ENCODE measurements at places on chromosomes 13 and 19.

DNA sequence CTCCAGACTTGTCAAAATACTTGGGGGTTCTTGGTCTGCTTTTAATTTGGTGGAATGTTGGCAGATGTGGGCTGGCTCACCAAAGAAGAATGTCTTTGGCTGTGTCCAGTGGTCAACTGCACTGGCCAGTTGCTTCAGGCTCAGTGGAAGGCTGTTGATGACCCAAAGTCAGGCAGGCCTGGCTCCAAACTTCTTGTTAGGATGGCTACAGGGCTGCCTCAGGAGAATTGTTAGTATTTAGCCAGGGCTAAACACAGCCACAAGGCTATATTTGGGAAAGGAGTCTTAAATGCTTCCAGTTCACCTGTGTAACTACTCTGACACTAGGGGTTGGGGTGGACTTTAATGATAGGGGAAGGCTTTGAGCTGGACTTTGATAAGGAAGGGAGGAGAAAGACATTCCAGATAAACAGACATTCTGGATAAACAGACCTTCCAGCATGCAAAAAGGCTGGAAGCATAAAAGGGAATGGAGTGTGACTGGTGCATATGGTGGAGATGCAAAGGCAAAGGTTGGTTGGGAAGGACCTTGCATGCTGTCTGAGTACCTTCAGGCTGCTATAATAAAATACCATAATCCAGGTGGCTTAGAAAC lies 116.8 kb downstream of the FOXO1 start:
- DNase-seq = no peak

- DNase-seq = no peak
Observed at GRCh38 chr19:4859697-4860096, 7.8 kb downstream of the PLIN3 start.

- DNase-seq = no peak
Observed at GRCh38 chr13:85332615-85333014, 466.6 kb downstream of the SLITRK6 start.

GRCh38 chr13:112995395-112996191 lies 26.6 kb downstream of the MCF2L start:
- DNase-seq = no peak

DNA sequence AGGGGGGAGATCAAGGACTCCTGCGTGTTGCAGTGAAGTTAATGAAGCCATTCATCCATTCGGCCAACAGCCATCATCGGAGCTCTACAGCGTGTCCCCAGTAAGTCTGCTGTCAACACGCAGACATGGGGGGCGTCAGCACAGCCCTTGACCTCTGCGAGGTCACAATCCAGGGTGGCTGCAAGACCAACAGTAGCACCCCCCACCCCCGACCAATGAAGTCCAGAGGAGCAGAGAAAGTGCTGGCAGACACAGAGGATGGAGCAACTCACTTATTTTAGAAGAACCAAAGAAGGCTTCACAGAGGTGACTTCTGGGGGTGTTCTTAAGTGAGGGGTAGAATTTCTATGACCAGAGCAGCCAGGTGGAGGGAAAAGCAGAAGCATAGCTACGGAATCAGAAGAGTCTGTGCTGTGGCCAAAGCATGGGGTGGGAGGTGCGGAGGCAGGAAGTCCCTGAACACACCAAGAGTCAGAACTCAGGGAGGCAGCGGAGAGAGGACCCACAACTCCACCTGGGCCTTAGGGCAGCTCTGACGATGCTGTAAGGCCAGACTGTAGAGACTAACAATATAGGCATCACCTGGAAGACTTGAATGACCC lies 185.4 kb downstream of the FOXO1 start:
- DNase-seq = no peak

DNA sequence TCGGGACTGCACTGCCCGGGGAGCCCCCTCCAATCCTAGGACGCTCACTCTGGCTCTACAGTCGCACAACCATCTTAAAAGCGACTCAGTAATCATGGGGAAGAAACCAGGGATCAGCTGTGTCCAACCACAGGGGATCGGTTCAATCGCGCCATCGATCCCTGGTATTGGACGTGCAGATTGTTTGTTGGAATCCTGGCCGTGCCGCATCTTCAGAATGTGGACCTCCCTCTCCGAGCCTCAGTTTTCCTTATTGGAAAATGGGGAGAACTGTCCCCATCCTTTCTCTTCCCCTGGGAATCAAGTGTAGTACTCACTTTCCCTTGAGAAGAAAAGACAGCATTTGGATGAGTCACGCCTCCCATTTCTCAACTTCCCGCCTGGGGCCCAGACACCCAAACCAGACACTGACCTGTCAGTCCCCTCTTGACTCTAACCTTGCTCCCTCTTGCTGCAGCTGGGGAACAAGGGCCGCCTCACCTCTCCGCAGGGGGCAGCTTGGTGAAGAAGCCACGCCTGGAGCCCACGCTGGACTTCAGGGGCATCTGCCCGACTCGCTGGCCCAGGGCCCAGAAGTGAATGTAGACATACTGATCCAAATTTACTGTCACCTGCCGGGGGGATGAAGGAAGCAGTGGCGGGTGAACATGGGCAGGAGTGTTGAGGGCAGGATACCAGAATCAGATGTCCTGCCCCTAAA lies 17.6 kb downstream of the EMP3 start:
- no peak for DNase-seq

DNA sequence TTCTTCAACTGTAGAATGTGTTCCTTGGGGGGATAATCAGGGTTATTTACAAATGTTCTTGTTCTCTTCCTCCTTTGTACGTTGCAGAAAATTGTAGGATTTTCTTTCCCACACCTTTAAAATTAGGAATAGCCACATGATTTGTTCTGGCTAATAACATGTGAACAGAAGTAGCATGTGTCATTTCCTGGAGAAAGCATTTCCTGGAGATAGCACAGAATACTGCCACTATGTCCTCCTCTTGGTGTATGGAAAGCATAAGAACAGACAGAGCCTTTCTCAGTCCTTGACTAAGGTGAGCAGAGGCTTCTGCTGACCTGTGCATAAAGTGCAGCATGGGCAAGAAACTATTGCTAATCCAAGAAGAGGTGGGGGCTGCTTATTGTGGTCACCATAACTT lies 101.8 kb downstream of the FAM216B start:
- DNase-seq = no peak

DNA sequence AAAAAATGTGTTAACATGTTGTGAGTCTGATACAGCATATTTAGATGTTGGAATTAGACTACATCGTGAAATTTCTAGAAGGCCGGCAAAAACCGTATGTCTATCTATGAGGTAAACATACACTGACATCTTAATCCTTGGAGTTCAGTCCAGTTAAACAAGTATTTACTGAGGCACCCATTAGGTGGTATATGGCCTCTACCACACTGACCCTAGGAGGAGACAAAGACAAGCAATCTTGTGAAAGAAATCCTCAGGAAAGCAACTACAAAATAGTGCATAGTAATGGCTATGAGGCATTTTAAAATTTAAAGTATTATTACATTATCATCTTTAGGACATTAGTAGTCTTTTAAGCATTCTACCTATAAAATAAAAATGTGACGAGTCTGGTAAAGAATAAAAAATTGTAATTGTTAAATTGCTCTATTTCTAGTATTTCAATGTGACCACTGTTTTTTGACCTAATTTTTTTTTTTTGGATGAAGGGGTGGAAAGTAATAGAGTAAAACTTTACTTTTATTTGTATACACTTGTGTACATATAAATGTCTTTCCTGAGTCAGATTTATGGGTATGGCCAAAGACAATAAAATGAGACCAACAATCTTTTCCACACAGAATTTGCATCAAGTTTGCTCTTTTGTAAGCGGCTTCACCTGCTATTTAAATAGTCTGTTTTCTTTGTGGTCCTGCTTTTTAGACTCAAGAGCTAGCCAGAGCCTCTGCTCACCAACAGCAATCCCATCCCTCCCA lies 50.5 kb downstream of the KATNAL1 start:
- DNase-seq = no peak

DNA sequence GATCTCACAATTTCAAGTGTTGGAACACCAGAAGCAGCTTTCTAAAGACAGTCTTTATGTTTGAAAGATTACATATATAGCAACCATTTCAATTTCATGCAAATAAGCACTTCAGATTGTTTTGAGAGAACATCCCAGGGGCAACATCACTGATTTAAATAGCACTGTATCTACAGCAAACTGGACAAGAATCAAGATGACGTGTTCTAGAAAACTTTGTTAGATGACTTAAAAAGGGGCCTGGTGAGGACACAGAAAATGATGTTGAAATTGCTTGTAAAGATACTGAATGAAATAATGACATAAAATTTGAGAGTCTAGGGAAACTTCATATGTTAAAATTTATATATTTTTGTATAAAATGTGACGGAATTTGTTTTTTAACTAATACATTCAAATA lies 277.1 kb downstream of the KLF12 start:
- DNase-seq = no peak

DNA sequence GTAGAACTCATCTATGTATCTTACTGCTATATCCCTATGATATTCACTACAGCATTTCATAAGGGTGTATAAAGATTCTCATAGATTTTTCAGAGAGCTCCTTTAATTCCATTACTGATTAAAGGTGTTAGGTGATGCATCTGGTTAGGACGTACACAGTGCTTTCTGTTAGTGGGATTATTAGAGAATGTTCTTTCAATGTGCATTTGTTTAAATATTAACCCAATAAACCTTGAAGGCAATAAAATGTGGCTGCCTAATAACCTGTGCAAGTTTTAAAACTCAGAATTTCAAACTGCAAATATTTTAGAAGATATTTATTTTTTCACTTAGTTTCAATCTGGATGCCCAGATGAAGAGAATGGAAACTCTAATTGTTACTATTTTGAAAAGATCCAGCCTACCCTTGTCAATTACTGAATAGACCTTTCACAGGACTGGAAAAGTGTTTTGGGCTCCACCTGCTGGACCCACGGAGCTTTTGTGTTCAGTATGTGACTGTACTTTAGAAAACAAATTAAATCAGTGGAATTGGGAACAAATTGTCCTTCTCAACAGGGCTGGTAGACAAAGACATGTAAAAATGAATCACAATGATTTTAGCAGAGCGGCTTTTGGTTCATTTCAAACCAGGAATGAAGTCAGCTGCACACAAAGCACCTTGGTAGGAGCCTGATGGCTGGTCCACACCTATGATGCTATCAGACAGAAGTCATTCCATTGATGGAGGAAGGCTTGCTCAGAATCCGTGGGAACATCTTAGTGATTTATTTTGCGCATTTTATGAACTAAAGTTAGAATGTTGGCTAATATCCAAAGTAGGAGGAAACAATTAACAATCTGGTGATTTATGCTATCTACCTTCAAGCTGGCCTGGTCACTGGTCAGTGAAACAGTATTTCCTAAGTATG lies 89.4 kb upstream of the RAP2A start:
- peak; percentile 4 for DNase-seq

GRCh38 chr19:33771384-33772101 lies 25.1 kb upstream of the KCTD15 start:
- DNase-seq = peak; percentile 20

- DNase-seq = no peak
Observed at GRCh38 chr19:30074741-30075715, 133.0 kb downstream of the URI1 start.

DNA sequence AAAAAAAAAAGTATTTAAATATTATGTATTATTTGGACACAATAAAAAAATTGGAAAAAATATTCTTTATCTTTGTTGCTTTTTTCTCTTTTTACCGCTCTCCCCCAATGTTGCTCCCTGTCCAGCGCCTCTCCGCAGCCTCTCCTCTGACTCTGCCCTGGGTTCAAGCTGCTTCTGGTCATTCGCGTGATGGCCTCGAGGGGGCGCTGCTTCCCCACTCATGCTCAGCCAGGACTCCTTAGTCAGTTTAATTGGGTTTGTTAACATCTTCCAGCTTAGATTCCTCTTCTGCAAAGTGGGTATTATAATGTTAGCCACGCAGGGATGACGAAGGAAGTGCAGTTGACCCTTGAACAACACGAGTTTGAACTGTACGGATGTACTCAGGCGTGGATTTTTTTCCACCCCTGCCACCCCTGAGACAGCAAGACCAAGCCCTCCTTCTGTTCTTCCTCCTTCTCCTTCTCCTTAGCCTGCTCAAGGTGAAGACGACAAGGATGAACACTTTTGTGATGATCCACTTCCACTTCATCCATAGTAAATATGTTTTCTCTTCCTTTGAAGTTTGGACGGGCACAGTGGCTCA lies 4.9 kb upstream of the NWD1 start:
- peak; percentile 6 for DNase-seq

DNA sequence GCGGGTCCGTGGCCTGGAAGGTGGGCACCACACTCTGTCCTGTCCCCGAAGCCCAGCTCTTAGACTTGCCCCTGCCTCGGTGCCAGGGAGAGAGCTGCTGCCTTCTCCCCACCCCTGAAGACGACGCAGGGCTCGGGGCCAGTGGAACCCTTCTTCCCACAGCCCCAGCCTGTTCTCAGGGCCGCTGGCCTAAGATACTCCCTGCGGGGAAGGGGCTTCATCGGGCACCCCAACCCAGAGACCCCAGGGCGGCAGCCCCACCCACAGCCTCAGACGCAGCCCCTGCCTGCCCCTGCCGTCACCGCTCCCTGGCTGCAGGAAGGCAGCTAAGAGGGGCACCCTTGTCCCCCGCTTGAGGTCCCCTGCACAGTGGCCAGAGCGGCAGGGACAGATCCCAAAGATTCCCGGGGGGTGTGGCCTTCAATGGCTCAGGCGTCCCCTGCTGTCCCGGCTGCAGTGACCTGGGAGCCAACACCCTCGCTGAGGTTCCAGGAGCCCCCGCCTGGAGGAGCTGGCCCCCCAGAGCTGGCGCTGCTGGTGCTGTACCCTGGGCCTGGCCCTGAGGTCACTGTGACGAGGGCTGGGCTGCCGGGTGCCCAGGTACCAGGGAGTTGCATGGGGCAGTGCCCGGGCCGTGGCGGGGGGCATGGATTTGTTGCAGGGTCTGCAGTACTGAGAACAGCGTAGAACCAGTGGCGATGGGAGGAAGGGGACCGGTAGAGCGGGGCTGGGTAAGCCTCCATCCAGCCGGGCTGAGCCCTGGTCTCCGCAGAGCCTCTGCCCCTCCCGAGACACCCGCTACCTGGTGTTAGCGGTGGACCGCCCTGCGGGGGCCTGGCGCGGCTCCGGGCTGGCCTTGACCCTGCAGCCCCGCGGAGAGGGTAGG lies 1.0 kb downstream of the AMH start:
- no peak for DNase-seq

GRCh38 chr19:54207983-54208783 lies 7.5 kb downstream of the RPS9 start:
- no peak for DNase-seq

DNA sequence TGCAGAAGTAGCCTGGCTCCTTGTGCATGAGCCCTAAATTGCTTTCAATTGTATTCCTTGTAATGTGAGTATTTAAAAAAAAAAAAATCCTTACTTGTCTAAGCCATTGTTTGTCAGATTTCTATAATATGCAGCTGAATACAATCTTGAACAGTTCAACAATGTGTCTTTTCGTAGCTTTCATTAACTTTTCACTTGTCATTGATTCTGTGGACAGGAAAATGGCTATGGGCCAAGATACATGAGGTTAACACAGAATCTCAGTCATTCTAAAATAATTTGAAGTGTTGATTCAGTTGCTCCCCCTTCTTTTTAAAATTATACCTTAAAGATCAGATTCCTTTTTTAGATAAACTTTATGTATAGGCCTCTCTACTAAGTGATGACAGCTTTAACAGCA lies 395.8 kb upstream of the KLF12 start:
- DNase-seq = no peak

GRCh38 chr13:110517505-110518225 lies 43.9 kb downstream of the RAB20 start:
- DNase-seq = no peak
